ENCODE measurements at places on chromosomes 3 and 15. TPM values are rescaled to one million over a fixed set of nuclear protein-coding genes. Genes with fewer than 3 reads are reported as not detected.

CPB1 gene
- polyA plus RNA-seq = not detected

DLL4 gene
- polyA plus RNA-seq = not detected

CPNE9 gene
- polyA plus RNA-seq = not detected

CSPG4 gene
- 2.7 TPM for polyA plus RNA-seq

FGF7 gene
- polyA plus RNA-seq = not detected

ARNT2 gene
- 0.25 TPM for polyA plus RNA-seq

ALG1L2 gene
- polyA plus RNA-seq = not detected

GRCh38 chr3:158789592-158789991 lies 12.3 kb upstream of the MFSD1 start:
- DNase-seq = no peak

DNA sequence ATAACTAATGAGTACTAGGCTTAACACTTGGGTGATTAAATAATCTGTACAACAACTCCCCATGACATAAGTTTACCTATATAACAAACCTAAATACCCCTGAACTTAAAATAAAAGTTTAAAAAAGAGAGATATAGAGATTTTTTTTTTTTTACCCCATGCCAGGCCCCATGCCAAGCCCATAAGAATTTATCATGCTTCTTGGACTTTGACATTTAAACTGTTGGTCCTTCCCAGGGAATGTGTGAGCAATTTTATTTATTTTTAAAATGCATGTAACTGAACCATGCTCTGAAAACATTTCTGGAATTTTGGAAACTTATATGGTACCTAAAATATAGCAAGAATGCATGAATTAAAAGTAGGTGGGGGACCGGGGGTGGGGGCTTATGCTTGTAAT lies 26.3 kb downstream of the KLHL6 start:
- no peak for DNase-seq

- DNase-seq = no peak
Measured at GRCh38 chr3:117603097-117603496, 893.5 kb downstream of the TUSC7 start.

DNA sequence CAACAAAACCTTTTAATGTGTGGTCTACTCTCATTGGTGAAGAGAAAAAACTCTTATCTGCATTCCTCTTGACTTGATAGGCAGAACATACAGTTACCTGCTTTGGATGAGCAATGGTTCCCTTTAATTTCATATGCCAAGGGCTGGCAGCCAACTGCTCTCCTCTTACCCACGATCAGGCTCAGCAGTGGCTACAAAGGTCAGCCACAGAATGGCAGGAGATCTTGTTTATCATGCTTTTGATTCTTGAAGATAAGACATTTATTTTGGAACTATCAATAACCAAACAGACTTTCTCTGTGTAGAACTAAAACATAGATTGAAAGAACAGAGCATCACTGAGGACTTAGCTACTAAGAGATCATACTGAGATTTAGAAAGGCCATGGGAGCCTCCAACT lies 6.1 kb upstream of the IREB2 start:
- DNase-seq = no peak

GRCh38 chr3:18791182-18791581 lies 357.1 kb upstream of the KCNH8 start:
- DNase-seq = no peak

DNA sequence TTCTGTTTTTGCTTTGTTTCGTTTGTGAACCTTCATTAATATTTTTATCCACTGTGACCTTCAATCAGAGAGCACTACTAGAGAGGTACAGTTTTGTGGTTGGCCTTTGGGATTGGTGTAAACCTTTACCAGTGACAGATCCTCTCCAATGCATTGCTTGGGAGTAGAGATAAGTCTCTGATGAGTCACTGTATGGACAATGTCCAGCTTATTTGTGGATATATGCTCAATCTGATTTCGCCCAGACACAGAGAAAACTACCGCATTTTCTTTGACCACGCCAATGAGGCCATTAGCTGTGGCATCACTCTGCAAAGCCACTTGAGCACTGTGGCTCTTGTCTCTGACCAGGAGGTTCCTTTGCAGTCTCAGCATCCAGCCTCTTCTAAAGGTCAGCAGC lies 964.7 kb downstream of the TUSC7 start:
- no peak for DNase-seq

GRCh38 chr15:70314018-70314354 lies 216.3 kb upstream of the TLE3 start:
- no peak for DNase-seq

GRCh38 chr3:116033516-116033915 lies 410.2 kb downstream of the GAP43 start:
- no peak for DNase-seq

GRCh38 chr3:160748787-160749186 lies 7.2 kb upstream of the PPM1L start:
- no peak for DNase-seq

DNA sequence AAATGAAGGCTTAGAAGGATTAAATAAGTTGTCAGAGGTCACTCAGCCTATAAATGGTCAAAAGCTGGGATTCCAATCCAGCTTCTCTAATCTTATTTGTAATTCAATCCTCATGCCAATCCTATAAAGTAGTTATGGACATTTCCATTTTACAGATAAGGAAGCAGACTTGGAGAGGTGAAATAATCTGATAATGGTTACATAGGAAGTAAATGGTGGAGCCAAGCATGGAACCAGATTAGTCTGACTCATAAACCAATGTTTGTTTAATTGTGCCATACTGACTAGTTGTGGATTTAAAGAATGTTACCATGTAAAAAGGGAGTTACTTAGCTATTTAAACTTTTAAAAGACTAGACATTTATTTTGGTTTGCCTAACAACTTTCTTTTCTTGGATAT lies 59.7 kb downstream of the KCNAB1 start:
- peak; percentile 40 for DNase-seq

DNA sequence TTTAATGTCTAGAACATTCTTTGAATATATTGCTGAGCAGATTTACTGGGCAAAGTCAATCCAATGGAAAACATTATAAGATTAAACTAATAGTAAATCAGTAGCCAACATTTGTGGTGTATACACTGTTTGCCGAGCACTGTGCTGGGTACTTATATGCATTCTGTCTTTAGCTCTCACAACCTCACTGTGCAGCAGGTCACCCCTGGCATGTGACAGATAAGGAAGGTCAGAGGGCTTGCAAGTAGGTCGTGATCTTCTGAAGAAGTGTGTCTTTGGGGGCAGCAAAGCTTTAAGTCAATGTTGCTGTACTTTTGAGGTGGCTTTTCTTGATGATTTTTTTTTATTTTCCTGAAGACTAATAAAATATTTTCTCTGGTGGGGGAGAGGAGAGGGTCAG lies 62.2 kb downstream of the TCAIM start:
- DNase-seq = no peak

GRCh38 chr15:59686389-59686788 lies 2.7 kb downstream of the BNIP2 start:
- no peak for DNase-seq

DNA sequence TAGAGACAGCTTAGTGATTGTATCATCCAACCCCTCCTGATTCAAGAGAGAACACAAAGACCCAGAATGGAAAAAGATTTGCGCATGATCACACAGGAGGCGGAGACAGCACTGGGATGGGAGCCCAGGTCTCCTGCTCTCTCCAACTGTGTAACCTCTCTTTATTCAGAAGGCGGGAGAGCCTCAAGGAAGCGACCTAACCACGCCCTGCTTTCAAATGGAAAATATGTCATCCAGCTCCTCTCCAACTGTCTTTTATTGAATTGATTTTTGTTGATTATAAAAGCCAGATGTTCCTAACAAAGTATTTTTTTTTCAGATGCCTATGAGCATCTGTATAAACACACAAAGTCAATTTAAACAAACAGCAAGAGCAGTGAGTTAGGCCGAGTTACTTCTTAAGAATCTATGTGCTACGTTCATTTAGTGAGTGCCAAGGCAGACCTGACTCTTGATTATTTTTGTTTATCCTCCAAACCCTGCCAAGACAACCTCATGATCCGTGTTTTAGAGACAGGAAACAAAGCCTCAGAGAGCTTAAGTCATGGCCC lies 74.5 kb downstream of the BFSP2 start:
- DNase-seq = no peak

DNA sequence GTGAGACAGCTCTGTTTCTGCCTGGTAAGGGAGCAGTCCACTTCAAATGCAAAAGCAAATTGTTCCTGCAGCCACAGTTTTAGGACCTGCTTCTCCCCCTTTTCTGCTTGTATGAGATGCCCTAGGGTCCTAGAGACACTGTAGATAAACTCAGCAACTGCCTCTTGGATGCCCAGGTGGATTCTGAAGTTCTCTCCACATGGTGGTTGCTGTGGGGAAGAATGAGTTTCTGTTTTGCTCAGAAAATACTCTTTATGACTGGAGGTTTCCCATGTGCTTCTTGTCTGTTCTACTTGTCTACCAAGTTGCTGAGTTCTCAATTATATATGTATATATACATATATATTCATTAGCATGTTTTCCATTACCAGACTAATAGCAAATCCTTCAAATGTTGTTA lies 5.6 kb upstream of the ZNF80 start:
- no peak for DNase-seq

GRCh38 chr3:23479026-23479425 lies 275.9 kb downstream of the UBE2E2 start:
- no peak for DNase-seq

- no peak for DNase-seq
Measured at GRCh38 chr15:63918901-63919348, 85.2 kb upstream of the HERC1 start.

DNA sequence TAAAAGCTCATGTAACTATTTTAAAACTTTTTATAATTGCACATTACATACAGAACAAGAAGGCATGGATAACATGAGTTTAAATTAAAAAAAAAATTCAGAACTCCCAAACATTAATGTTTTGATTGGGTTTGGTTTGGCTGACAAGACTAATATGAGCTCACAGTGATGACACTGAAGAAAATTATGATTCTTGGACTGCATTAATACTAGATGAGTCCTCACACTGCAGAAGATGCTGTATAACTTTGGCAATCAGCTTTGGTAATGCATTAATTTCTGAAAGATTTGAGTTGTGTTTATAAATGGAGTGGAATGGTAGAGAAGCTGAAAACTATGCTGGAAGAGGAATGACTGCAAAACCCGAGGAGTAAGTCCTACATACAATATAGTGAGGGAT lies 358.9 kb downstream of the PLCL2 start:
- no peak for DNase-seq

DNA sequence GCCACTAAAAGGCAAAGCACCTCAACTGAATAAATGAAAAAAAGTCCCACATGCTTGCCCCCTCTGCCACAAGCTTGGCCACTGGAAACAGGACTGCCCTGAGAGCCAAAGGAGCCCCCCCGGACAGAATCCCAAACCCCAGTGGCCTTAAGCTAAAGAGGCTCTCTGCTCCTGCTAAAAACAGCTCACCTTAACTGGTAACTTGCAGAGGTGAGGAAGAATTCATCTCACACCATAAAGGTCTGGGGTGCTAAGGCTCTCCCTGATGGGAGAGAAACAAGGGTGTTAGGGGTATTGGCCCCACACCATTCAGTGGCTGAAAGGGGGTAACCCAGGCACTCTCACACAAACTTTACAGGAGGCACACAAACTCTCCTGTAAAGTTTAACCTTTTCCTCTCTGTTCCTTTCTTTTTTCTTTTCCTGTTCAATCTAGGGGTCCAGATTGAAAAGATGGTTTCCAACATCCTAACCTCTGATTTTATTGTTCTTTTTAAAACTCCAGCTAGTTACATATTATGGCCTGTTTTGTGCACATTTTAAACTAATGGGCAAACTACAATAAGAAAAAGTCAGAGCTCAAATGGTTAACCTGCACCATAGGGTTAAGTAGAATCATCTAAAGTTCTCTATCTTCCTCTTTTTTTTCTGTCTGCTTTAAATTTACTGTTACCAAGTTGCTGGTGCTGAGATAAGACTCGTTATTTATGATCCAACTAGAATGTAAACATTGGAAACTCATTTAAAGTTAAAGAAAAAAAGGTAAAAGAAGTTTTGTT lies 19.9 kb downstream of the TRANK1 start:
- DNase-seq = no peak

All from foreskin keratinocyte (primary cell).